ENCODE measurements at places on chromosomes 7 and 10. TPM values are rescaled to one million over a fixed set of nuclear protein-coding genes. Genes with fewer than 3 reads are reported as not detected.

C10orf90 gene
- not detected for total RNA-seq

EN2 gene
- total RNA-seq: not detected

CYP2C19 gene
- not detected for total RNA-seq

CC2D2B gene
- total RNA-seq: 0.48 TPM

RADIL gene
- 0.17 TPM for total RNA-seq

DPP6 gene
- total RNA-seq: not detected

CXCL12 gene
- total RNA-seq: not detected

DNA sequence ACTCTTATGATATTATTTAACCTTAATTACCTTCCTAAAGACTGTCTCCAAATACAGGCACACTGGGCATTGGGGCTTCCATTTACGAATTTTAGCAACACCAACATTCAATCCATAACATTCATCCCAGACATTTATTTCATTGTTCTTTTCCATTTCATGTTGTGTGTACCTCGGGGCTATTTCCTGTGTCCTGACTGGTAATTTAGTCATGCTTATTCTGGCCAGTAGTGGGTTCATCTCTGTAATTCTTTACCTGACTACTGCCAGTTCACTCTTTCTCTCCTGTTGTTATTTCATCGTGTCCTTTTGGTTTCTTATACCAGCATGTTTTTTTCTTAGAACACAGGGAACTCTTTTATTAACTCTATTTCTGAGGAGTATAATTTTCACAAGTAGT is 225.7 kb downstream of the PLXDC2 start:
- no peak for DNase-seq
- no peaks in the 10 kb centered on the region for H3K27me3 ChIP-seq
- H3K4me3 ChIP-seq: no peak overlapping the region

GRCh38 chr7:128692623-128693270 is 20.7 kb downstream of the GARIN1A start:
- H3K36me3 ChIP-seq: no peaks in the 10 kb centered on the region
- no peak overlapping the region for H3K4me3 ChIP-seq
- no peak overlapping the region for H3K27ac ChIP-seq
- peaks cover 35% of the 10 kb centered on the region for H3K27me3 ChIP-seq

DNA sequence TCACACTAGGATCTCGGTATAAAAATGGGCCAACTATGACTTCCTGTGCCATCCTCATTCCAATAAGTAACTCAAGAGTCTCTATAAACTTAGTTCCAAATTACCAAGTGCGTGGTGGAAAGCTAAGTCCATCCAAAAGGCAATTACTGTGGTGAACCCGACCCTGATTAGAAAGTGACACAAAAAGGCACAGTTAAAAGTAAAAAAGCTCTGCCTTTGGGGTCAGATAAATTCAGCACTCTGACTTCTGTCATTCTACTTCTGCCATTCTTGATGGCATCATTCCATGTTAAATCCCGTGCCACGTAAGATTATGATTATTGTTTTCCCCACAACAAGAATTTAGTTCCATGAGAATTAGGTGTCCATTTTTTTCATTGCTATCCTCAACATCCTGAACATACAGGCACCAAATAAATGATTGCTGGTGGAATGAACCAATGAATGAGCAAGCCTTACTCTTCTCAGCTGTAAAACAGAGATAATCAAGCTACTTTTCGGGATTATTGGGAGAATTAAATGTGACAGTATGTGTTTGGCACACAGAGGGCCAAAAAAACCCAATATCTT is 877 bp downstream of the NCOA4 start:
- H3K36me3 ChIP-seq: peaks cover 8% of the 10 kb centered on the region
- no peak for DNase-seq
- H3K27ac ChIP-seq: peak overlapping the region; percentile 98

DNA sequence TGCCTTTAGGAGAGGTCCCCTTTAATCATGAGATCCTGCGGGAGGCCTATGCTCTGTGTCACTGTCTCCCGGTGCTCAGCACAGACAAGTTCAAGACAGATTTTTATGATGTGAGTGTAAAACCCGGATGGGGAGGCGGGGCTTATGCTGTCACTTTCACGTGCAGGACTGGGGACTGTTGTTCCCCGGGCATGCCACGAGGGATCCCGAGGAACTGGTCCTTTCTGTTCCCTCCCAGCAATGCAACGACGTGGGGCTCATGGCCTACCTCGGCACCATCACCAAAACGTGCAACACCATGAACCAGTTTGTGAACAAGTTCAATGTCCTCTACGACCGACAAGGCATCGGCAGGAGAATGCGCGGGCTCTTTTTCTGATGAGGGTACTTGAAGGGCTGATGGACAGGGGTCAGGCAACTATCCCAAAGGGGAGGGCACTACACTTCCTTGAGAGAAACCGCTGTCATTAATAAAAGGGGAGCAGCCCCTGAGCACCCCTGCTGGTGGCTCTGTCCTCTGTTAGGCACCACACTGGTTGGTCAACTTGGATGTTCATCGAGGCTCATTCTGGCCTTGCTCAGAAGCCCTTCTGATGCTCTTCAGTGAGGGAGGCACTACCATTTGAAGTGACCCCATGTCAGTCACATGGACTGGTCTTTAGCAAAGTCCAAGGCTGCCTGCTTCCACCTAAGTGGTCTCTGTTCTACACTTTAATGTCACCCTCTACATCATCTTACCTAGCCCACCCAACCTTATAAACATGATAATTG is 2.8 kb downstream of the COPS6 start:
- H3K4me3 ChIP-seq: no peak overlapping the region
- peaks cover 31% of the 10 kb centered on the region for H3K36me3 ChIP-seq
- H3K4me1 ChIP-seq: peaks cover 22% of the 10 kb centered on the region
- peak overlapping the region; percentile 3 for H3K27ac ChIP-seq

GRCh38 chr7:80414331-80414730 is 97.5 kb downstream of the GNAT3 start:
- DNase-seq: no peak
- no peaks in the 10 kb centered on the region for H3K4me1 ChIP-seq
- H3K27ac ChIP-seq: no peak overlapping the region
- H3K36me3 ChIP-seq: no peaks in the 10 kb centered on the region
- no peak overlapping the region for H3K4me3 ChIP-seq
- peaks cover 3% of the 10 kb centered on the region for H3K27me3 ChIP-seq

- no peak overlapping the region for H3K27ac ChIP-seq
- H3K4me1 ChIP-seq: peaks cover 3% of the 10 kb centered on the region
- H3K36me3 ChIP-seq: no peaks in the 10 kb centered on the region
- peaks cover 8% of the 10 kb centered on the region for H3K27me3 ChIP-seq
- H3K4me3 ChIP-seq: no peak overlapping the region
These were observed 35.0 kb downstream of the VIPR2 start for GRCh38 chr7:159109653-159110035.

DNA sequence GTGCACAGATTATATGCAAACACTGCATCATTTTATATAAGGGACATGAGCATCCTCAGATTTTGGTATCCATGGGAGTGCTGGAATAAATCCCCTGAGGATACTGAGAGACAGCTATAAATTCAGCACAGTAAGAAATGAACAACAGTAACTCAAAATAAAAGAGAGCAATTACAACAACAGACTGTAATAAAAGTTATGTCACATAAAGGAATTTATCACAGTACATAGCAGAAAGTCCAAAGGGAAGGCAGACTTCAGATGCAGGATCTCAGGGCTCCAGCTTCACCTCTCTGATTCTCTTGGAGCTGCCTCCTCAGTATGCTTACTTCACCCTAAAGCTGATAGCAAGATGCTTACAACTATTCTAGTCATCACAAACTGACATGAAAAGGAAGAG is 43.9 kb upstream of the STRIP2 start:
- H3K4me1 ChIP-seq: peaks cover 2% of the 10 kb centered on the region
- no peak for DNase-seq

DNA sequence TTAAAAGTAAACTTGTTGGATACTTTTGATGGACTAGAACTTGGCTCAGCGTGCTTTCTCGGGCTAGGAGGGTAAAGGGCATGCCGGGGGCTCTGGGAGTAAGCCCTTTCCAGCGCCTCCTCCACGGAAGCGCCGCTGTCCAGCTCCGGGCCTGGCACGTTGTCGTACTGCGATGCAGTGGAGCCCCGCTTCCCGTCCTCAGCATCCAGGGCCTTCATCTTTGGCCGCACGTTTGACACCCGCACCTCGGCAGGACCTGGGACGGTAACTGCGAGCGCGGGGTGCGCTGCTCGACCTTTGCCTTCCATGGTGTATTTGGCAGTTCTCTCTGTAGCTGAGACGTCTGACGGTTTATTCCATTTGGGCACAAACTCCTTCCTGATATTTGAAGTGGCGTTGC is 148.3 kb downstream of the USP6NL start:
- DNase-seq: no peak
- H3K4me1 ChIP-seq: no peaks in the 10 kb centered on the region
- no peak overlapping the region for H3K27ac ChIP-seq
- no peaks in the 10 kb centered on the region for H3K27me3 ChIP-seq
- H3K4me3 ChIP-seq: no peak overlapping the region
- no peaks in the 10 kb centered on the region for H3K36me3 ChIP-seq

GRCh38 chr7:112073530-112073929 is 132.7 kb downstream of the DOCK4 start:
- no peaks in the 10 kb centered on the region for H3K36me3 ChIP-seq
- no peaks in the 10 kb centered on the region for H3K4me1 ChIP-seq

DNA sequence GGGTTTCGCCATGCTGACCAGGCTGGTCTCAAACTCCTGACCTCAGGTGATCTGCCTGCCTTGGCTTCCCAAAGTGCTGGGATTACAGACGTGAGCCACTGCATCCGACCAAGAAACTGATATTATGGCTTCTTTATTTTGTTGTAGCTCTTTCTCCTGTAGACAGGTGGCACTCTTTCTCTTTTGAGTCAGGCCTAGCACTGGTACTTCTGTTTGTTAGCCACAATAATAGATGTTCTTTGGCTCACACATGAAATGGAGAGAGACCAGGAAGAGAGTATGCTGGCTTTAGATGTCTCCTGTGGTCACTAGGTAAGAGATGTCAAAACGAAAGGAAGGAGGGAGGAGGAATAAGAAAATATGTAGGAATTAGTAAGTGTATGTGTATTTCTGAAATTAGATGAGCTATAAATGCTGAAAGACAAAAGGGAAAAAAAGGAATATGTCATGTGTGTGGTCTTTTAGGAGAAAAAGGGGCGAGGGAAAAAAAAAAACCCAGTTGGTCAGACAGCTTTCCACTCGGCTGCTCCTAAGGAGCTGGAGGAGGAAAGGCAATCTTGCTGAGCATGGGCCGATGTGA is 78.7 kb downstream of the CLEC2L start:
- H3K36me3 ChIP-seq: peaks cover 9% of the 10 kb centered on the region
- no peaks in the 10 kb centered on the region for H3K27me3 ChIP-seq
- no peak overlapping the region for H3K4me3 ChIP-seq
- no peak for DNase-seq

- H3K4me3 ChIP-seq: no peak overlapping the region
- DNase-seq: no peak
- H3K27ac ChIP-seq: no peak overlapping the region
- no peaks in the 10 kb centered on the region for H3K27me3 ChIP-seq
- no peaks in the 10 kb centered on the region for H3K36me3 ChIP-seq
These were observed 223.3 kb upstream of the HGF start for GRCh38 chr7:81993186-81993585.

- no peaks in the 10 kb centered on the region for H3K36me3 ChIP-seq
- no peak overlapping the region for H3K4me3 ChIP-seq
- no peak overlapping the region for H3K27ac ChIP-seq
These were observed 577.1 kb downstream of the CALN1 start for GRCh38 chr7:71835056-71835455.

GRCh38 chr7:80781561-80781979 is 137.3 kb downstream of the SEMA3C start:
- H3K4me1 ChIP-seq: no peaks in the 10 kb centered on the region
- no peaks in the 10 kb centered on the region for H3K27me3 ChIP-seq
- no peak overlapping the region for H3K27ac ChIP-seq
- no peak overlapping the region for H3K4me3 ChIP-seq
- DNase-seq: no peak

DNA sequence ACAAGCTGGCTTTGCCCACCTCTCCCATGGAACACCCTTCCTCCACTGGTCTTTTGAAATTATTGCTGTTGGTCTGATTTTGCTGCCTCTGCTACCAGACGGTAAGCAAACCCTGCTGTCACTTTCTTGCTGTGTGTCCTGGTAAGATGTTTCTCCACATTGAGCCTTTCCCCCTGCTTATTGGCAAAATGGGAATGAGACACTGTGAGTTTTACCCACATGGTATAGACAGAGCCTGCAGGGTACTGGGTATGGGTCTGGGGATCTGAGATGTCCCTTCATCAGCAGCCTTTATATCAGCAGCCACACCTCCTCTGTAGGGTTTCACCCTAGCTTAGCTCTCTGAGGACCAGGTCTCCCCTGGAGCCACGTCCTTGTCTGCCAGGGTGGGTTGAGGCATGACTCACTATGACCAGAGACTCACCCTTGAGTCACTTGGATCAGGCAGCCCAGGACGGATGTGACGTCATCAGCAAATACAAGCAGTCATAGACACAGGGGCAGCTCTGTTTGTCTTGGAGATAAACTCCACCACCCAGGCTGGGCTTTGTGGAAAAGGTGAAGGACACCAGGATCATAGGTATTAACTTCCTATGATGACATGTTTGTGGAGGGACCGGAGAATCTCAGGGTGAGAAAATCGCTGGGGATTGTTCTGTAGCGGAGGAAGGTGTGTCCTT is 17.9 kb upstream of the BAIAP2L1 start:
- no peaks in the 10 kb centered on the region for H3K27me3 ChIP-seq
- H3K36me3 ChIP-seq: no peaks in the 10 kb centered on the region
- no peak overlapping the region for H3K4me3 ChIP-seq
- DNase-seq: no peak

DNA sequence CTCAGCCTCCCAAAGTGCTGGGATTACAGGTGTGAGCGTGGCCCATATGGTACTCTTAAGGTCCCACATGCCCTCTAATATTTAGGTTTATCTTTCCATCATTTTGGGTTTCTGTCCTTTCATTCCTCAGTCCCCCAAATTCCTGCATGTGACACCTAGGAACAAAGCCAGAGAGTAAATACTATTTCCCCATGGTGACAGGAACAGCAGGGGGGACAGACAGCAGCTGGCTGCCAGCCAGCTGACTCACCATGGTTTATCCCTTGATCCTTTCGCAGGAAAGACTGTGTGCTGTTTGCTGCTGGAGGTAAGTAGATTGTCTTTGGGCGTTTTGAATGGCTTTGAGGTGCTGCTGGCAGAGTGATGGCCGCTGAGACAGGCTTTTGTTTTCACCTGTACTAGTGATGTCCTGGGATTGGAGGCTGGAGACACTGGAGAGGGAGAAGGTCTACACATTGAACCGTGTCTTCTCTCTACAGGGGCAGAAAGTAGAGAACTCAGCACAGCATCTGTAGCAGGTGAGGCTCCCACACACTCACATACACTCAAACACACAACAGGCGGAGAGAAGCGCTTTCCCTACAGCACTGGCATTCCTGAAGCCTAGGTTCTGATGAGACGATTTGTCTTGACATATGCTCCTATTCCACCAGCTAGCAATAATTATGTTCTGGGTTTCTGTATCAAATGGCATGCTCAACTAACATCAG is 83.7 kb upstream of the EFCAB10 start:
- peaks cover 4% of the 10 kb centered on the region for H3K4me1 ChIP-seq
- no peak overlapping the region for H3K27ac ChIP-seq
- no peak overlapping the region for H3K4me3 ChIP-seq
- DNase-seq: no peak
- no peaks in the 10 kb centered on the region for H3K27me3 ChIP-seq

DNA sequence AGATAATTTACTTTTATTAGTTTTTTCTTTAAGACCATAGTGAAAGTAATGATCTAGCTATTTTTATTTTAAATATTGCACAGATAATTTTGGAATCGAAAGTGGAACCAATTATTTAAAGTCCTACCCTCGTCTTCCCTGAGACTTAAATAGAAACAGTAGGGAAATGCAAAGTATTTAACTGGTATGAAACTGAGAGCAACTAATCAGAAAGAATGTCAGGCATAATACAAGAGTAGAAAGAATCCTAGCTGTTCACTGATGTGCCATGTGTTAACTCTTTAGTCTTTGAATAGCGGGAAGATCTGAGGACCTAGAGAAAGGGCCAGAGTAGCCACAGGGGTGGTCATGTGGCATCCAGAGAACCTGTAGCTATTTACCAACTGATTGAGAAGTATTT is 630.0 kb downstream of the NRG3 start:
- no peaks in the 10 kb centered on the region for H3K36me3 ChIP-seq
- DNase-seq: no peak

Measured in activated naive CD8-positive, alpha-beta T cell treated with anti-CD3 and anti-CD28 coated beads, Interleukin-2, amount 10 ng/mL, durations not matched to agents 7 days and 5 days (primary cell).